ENCODE measurements at places on chromosomes 12 and 14.

DNA sequence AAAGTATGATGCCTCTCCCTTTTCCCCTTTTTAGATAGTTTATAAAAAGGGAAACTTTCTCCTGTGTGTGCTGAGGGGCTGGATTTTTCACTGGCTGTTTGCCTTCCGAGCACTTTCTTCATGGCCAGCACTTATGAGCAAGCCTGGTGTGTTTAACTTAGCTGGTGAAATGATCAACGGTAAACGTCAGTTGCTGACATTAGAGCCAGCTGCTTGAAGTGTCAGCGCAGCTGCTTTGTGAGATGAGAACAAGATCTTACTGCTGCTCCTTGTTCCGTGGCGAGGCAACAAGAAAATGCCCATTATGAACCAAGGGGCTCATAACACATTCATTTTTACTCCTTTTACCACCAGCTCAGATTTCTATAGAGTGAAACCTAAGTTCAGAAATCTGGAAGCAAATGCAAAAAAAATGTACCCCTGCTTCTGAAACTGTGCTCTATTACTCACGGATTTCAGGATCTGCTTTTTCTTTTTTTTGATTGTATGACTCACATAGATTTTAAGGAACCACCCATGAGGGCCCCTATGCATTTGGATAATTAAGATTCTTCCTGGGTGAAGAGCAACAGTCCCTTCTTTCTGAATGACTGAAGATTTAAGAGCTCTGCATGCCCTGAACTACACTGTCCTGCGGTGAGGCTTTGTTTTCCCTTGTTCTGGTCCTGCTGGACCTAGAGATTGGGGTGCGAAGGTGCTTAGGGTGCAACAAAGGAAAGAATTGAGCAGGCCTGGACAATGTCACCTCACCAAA lies 74.3 kb upstream of the CPM start:
- peak; percentile 78 for DNase-seq

DNA sequence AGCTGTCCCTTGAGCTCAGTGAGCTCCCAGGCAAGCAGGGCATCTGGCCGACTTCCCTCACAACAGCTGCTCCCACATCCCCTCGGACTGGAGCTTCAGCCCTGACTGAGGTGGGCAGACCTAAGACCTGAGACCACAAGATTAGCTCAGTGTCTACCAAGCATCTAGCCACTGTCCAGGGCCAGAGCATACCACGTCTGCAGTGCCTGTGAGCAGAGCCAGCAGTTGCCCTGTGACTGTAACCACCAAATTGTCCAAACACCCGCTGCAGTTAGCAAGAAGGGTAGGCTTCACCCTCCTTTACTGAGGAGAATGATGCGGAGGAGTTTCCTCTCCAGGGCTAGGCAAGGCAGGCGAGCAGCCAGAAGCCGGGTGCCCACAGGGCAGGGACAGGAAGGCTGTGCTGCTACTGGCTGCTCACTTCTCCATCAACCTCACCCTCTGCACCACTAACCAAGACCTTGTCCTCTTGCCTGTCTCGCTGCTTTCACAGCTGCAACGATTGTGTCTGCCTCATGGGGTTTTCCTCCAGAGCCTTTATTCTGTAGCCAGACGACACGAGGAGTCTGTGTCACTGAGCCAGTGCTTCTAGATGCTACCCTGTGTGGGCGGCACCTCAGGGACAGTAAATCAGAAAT lies 53.9 kb downstream of the ANAPC7 start:
- peak; percentile 80 for DNase-seq

DNA sequence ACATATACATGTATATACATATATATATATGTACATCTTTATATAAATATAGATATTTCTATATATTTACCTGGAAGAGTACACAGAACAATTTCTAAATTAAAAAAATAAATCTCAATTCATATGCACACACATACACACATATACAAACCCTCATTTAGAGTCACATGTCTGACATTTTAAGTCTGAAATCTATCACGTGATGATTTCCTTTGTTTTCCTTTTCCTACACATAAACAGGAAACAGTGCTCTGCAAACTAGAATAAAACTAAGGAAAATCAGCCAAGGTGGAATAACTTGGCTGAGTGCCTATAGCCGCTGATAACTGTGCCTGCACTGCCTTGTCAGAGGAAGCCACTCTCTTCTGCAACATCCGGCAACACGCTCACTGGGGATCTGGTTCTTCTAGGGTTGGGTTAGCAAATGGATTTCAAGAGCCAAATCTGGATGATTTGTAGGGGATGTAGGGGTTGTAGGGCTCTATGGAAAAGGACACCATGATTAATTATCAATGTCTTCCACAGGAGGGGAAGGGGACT lies 480.7 kb downstream of the TMEM132D start:
- DNase-seq = no peak

DNA sequence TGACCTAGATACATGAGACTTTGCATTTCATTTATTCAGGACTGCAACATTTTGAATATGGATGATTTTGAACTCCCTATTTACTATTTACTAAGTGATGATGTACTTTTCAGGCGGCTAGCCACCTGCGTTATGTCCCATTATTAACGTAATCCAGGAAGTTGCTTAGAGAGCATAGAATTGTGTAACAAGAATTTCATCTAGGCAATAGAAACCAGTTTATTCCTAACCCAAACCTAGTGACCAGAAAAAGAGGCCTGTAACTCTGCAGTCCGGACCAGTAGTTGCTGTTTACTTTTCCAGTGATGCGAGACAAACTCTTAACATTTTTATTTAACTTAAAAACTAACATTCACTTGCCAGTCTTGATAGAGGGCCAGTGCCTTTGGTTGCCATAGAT lies 12.3 kb downstream of the NUDT4 start:
- no peak for DNase-seq

- DNase-seq = no peak
Observed at GRCh38 chr12:50579757-50580267, 75.0 kb downstream of the DIP2B start.

DNA sequence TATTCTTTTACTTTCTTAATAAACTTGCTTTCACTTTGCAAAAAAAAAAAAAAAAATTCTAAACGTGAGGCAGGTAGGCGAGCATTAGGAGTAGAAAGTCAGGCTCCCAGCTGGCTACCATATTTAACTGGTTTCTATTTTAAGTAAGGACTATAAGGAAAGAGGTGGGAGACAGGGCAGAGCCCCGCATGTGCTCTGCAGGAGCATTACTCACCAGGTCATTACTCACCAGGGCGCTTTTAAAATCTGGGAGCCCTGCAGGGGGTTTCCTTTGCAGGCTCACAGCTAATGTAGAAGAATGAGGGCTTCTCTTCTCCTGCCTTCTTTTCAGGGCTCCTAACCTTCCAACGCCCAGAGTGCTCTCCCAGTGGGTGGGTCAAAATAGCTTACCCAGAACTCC lies 14.0 kb upstream of the DPF3 start:
- peak; percentile 23 for DNase-seq

DNA sequence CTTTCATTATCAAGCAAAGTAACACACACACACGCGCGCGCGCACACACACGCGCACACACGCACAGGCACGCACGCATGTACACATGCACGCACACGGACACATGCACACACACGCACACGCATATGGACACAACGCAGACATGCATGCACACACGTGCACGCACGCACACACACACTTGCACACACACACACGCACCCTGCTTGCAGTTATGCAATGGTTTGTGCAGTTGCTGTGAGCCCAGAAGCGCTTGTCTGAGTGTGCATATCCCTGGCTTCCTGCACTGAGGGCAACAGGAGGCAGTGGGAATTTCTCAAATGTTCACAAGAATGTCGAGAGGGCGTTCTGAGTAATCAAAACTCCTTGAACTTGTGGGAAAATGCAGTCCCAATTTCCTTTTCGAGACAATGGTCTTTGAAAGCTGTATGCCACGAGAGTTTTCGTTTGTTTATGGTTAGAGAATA lies 41.6 kb downstream of the NFKBIA start:
- DNase-seq = peak; percentile 43

DNA sequence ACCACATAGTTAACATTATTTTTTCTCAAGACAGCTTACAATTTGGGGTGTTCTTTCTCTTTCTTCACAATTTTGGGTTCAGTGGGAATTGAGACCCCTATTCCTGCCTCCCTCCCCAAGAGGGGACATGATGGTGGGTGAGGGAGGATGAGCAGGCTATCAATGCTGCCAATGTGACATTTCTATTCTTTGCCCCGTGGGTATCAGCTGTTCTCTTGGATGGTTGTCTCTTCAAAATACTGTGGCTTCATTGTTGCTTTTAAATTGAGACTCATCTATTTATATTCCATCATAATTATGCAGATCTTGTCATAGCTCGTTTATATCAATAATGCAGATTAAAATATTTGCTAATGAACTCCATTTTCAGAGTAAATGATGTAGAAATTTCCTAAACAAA lies 56.5 kb upstream of the ANO4 start:
- no peak for DNase-seq

- no peak for DNase-seq
Observed at GRCh38 chr14:32078858-32079216, 1.7 kb downstream of the ARHGAP5 start.

DNA sequence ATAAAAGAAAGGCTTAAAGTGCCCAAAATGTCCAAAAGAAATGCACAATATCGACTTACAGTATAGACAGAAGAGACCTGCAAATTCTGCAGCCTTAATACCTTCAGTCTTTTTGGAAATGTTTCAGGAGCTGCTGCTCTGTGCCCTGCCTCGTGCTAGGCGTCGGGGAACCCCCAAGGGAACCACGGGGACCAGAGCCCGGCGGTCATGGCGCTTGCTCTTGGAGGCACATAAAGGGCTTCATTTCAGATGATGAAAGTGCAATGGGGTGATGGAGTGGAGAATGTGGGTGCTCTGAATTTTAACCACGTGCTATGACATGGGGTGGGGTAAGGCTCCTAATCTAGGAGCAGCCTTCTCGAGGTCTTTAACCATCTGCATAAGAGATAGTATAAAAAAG lies 14.8 kb upstream of the AACS start:
- no peak for DNase-seq

DNA sequence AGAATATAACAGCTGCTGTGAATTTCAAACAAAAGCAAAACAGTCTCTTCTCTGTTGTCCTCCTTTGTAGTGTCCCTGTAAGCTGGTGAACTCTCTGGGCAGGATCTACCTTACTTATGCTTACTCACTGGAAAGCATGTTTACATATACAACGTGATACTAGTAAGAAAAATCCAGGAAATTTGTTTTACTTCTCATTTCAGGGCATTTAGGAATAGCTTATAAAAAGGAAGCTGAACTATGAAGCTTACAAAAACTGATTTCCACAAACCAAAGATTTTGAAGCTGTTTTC lies 311.0 kb downstream of the NOVA1 start:
- DNase-seq = no peak

- DNase-seq = no peak
Observed at GRCh38 chr14:65703521-65703920, 291.0 kb downstream of the FUT8 start.

DNA sequence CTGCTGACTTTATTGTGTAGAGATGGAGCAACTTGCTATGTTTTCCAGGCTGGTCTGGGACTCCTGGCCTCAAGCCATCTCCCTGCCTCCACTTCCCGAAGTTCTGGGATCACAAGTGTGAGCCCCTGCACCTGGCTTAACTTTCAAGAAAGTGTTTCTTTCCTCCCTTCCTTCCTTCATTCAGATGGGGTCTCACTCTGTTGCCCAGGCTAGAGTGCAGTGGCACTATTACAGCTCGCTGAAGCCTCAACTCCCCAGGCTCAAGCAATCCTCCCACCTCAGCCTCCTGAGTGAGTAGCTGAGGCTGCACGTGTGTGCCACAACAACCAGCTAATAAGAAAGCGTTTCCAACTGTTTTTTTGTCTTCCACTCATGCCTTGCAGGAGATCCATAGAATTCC lies 185.6 kb upstream of the AMIGO2 start:
- DNase-seq = no peak

All from inflammatory macrophage treated with lipopolysaccharide for 1 hour (primary cell).